ENCODE measurements at places on chromosomes 11 and 22.
A peak's percentile ranks its signal among the peaks of the same experiment; 100 is the strongest.

- no peak for DNase-seq
Measured at GRCh38 chr22:38468443-38469305, 778 bp downstream of the KDELR3 start.

GRCh38 chr11:79437278-79437980, 3.4 kb downstream of the TENM4 start:
- no peak for DNase-seq

DNA sequence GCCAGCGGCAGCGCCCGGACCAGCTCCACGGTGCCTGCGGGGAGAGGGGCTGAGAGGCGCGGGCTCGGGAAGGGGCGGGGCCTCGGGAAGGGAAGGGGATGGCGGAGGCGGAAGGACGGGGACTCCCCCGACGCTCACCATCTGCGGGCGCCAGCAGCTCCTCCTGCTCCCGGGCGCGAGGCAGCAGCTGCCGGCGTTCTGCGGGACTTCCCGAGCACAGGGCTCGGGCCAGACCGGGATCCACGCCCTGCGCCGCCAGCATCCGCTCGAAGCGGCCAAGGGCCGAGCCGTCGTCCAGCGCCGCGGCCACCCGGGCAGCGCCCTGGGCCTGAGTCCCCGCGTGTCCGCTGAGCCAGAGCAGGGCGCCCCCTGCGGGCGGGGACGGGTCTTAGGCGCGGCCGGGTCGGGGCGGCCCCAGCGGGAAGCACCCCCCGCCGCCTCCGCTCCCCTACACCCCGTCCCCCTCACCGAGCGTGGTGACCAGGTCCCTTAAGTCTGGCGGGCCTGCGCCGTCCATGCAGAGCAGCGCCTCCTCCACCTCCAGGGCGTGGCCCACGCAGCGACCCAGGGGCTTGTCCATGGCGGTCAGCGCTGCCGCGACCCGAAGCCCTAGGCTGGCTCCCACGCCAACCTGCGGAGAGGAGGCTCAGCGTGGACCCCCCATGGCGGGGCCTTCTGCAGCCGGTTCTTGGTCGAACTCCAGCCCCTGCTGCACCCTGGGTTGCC, 873 bp upstream of the SCO2 start:
- DNase-seq, result peak; percentile 38

DNA sequence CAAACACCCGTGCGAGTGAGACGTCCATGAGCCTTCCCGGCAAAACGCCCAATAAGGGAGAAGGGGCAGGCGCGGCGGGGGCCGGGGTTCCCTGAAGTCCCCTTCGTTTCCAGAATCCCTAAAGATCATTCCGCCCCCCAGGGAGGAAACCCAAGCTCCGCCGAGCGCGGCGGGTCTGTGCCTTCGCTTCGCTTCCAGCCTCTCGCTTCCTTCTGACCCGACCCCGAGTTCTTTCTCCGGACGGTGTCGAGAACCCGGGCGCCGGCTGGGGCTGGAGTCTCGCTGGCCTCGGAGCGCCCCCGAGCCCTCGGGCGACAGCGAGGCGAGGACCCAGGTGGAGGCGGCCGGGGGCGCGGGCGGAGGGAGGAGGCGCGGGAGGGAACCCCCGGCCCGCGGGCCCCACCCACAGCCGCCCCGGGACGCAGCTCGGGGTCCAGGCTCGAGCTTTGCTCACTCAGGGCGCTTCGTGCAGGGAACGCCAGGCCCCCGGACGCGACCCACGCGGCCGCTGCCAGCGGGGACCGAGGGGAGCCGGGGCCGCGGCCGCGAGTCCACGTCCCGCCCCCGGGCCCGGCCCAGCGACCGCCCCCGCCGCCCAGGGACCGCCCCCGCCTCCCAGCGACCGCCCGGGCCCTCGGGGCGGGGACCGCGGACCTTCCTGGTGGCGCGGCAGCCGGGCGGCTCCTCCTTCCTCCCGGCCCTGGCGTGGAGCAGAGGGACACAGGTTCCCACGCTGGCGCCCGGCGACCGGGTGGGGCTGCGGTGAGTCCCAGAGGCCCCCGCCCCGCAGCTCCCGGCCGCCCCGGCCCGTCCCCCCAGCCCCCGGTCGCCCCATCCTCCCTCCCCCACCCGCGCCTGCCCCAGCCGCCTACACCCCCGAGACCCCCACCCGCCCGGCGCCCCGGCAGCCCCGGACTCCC, at the start of gene PGGHG:
Gene PGGHG (plus strand): TSS at position 649 of the 920 bp plus-strand sequence. CDS start 691 bp downstream, outside the sequence.
- no peak for DNase-seq
